ENCODE measurements at places on chromosomes 12 and 14.

DNA sequence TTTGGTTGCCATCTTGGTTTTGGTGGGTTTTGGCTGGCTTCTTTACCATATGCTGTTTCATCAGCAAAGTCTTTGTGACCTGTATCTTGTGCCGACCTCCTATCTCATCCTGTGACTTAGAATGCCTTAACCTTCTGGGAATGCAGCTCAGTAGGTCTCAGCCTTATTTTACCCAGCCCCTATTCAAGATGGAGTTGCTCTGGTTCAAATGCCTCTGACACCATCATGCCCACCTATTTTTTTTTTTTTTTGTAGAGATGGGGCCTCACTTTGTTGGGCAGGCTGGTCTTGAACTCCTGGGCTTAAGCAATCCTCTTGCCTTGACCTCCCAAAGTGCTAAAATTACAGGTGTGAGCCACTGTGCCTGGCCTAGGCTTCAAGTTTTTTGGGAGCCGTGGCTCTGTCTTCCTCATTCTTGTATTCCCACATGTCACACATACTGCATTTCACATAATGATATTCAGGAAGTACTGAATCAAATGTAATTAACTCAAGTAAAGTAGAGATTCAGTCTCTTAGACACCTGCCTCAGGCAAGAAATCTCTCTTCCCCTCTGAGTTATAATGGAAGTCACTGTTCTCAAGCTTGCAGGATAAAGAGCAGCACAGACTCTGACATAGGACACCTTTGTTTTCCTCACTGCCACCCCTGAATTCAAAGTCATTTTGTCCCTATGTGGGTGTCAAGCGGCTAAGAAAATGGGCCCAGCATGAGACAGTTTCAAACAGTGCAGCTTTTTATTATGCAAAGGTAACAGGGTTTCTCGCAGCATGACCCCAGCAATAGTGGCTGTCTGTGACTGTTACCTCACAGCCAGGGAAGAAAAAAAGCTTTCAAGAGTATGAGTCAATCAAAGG, 159.0 kb downstream of the PTPN11 start:
- DNase-seq: no peak

GRCh38 chr14:100146531-100147091, 12.8 kb downstream of the DEGS2 start:
- DNase-seq: no peak

GRCh38 chr12:64944966-64945365, 120.5 kb downstream of the TBC1D30 start:
- DNase-seq: no peak

DNA sequence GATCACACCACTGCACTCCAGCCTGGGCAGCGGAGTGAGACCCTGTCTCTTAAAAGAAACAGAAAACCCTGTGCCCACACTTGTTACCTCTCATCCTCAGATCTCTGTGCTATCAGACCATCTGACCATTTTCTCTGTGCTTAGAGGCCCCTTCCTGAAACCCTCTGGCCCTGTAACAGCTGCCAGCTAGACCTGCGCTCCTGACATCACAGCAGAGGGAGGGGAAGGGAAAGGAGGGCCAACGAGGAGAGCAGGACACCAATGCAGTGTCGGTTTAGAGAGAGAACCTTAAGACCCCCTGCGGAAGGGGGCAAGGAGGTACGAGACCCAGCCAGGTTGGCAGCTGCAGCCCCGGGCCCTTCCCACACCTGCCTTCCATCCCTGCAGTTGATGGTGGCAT, 42.4 kb downstream of the SLC8B1 start:
- DNase-seq: no peak

GRCh38 chr12:129394177-129394825, 509.5 kb downstream of the TMEM132D start:
- DNase-seq: no peak

DNA sequence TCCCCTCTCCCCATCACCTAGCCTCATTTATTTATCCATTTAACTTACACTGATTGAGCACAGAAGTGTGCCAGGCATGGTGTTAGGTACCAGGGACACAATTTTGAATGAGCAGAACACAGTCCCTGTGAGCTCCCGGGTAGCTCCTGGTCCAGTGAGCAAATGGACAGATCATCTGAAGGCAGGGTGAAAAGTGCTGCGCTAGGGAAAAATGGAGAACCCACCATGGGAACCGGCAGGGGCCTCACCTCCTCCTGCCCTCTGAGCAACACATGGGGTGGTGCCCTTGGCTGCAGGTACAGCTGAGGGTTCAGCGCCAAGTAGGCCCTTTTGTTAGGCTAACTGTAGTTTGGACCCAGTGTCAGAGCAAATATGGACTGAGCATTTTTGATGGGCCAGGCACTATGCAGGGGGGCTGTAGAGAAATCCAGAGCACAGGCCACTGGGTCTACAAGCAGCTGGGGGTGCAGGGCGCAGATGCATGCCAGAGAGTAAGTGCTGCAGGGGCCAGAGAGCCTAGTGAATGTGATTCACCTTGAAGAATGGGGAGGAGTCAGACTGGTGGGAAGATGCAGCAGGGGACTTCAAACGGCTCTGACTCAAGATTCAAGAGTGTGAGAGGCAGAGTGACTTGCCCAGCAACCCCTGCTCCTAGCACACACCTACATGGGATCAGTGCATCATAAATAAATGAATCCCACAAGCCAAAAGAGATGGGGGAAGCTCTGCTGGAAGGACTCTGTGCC, 28.2 kb downstream of the LTBP2 start:
- DNase-seq: peak; percentile 75

- no peak for DNase-seq
Observed at GRCh38 chr14:34056046-34056445, 105.2 kb upstream of the EGLN3 start.

- DNase-seq: peak; percentile 46
Observed at GRCh38 chr12:6608592-6609281, 1.6 kb upstream of the CHD4 start.

- DNase-seq: no peak
Observed at GRCh38 chr12:41663598-41664265, 475.6 kb downstream of the PDZRN4 start.

DNA sequence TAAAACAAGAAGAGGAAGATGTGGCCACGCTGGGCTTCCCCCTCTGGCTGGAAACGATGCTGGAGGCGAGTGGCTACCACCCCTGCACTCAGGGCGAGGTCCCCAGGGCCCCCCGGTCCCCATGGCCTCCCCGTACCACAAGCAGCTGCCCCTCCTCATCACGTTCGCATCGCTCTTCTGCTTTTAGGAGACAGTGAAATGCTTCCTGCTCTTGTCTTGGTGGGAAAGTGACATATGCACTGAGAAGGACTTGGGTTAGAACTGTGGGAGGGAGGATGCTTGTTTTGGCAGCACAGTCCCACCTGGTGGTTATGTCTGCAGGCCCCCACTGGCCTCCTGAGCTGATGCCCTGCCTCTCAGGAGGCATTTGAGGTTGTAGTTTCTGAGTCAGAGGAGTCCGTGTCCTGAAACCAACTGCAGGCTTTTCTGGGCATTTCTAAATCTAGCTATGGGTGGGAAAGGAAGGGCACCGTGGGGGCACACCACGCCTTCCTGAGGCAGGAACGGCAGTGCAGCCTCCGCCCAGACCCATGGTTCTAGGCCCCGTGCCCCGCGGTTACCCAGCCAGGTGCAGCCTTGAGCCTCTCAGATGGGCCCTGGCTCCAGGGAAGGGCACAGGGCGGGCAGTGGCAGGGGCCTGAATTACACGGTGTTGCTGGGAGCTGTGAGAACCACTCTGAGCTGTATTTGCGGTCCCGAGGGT, 139.3 kb downstream of the ADGRD1 start:
- no peak for DNase-seq

- no peak for DNase-seq
Observed at GRCh38 chr14:104967386-104968152, 10.6 kb downstream of the AHNAK2 start.

GRCh38 chr14:29075761-29076160, 309.2 kb downstream of the FOXG1 start:
- DNase-seq: no peak

DNA sequence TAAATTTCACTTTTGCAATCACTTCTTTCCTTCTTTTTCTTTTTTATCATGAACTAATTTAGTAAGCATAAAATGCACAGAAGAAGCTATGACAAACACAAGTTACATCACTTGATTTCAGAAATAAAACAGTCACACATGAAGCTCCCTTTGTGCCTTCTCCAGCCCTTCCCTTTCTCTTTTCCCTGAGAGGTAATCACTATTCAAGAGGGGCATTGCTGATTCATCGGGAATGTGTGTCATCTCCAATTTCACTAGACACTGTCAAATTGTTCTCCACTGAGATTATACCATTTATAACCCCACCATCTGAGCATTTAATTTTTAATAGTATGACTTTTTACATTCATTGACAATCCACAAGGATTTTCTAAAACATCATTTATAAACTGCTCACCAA, 91.6 kb upstream of the PTPRQ start:
- DNase-seq: no peak

GRCh38 chr12:83476695-83477690, 790.3 kb downstream of the TMTC2 start:
- DNase-seq: no peak

GRCh38 chr14:65892315-65892714, 479.8 kb downstream of the FUT8 start:
- no peak for DNase-seq

- no peak for DNase-seq
Observed at GRCh38 chr12:106118381-106119130, 20.2 kb downstream of the NUAK1 start.

DNA sequence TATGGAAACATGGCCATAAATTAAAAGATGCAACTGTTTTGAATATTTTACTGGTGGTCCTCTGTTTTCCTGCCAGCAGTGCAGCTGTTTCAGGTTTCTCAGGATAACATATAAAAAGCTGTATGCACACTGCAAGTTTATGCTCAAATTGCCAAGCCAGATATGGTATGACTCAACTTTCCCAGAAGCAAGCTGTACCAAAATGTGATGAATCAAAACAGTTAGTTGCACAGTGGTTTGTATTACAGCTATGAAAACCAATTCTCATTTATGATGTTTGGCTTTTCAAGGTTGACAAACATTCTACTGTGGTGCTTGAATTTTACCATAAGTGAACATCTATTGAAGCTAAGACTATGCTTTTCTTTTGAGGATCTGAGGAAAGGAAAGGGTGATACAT, 15.5 kb downstream of the TRMT5 start:
- DNase-seq: peak; percentile 22

- no peak for DNase-seq
Observed at GRCh38 chr12:117658226-117658625, 296.8 kb upstream of the NOS1 start.

- DNase-seq: no peak
Observed at GRCh38 chr12:116719731-116720528, 17.9 kb downstream of the SPRING1 start.

DNA sequence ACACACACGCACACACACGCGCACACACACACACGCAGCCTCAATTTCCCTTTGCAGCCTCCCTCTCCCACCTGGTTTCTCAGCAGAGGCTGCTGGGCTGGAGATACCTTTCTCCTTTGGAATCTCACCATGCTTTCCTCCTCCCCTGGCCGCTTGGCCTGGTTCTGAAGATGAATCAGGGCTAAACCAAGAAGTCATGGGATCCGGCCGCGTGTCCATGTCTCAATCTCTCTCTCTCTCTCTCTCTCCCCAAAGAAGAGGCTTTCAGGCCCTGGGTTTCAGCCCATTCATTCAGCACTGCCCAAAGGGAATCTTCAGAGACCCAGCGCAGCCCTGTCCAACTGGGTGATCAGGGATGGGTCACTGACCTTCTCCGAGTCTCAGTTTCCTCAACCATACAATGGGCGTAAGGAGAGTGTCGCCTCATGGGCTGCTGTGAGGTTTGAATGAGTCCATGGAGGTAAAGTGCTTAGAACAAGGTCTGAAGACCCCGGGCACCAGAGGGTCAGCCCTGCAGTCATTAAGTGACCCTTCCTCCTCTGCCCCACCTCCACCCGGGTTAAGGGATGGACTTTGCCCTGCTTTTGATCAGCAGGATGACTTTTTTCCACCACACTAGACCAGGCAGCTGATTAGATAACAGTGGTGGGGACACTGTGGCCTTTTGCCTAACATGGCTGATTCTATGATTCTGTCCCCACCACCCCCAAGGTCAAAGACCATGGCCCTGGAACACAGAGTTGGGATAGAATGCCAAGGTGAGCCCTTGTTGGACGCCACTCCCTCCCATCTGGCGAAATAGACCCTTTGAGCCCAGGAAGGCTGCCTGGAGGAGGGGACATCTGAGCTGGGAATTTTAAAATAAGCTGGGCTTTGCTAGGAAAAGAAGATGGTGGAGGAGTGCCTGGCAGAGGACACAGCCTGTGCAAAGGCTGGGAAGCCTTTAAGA, 42.1 kb downstream of the SCARB1 start:
- DNase-seq: no peak

DNA sequence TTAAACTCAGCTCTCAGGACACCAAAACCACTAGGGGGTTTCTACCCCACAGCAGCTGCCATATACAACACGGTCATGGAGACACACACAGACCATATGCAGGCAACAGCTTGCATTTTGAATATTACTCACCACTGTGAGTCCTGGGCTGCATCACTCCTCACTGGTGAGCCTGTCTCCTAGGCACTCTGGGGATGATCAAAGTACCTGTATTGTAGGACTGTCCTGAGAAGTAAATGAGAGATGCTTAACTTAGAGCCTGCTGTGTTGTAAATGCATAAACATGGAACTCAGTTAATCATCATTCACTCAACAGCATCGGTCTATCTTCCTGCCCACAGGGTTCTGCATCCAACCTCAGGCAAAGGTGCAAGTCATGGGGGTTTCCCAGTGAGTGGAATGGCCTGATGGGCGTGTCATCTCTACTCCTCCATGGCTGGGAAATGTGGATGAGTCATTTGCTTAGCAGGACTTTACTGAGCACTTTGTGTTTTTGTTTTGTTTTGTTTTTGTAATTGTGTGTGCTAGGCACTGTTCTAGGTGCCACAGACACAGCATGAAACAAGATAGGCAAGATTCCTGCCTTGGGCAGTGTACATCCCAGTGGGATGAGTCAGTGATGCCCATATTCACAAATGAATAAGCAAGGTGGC, 1141.2 kb upstream of the TMEM132C start:
- peak; percentile 75 for DNase-seq

DNA sequence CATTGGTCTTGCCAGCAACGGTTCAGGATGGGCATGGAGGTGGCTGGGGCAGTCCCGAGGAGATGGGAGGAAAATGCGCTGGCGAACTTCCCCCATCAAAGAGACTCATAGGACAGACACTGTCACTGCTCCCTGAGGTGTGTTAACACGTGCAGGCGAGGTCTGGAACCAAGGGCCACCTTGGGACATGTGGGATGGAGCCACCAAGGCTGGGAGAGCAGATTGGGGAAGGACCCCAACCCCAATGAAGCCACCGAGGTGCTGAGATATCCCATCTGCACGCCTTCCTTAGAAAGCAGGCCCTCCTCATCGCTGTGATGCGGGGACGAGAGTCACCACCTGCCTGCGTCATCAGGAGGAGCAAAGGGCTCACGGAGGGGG, 16.9 kb upstream of the BEGAIN start:
- DNase-seq: no peak

DNA sequence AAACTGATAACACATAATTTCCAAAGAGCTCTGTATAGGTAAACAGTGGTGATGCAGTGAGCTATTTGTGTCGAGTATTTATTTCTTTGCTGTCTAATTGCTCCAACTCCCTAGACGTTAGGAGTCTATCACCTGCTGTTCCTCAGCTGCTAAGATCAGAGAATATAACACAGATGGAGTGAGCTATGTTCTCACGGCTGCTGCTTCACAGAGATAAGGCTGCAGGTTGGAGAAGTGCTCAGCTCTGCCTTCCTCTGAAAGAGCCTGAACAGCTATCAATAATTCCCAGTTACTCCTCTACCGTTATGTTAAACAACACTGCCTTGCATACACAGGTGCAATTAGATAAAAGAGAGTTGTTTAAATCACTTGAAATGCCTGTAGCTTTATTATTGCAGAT, 103.2 kb upstream of the MDGA2 start:
- no peak for DNase-seq

Data from activated naive CD4-positive, alpha-beta T cell treated with anti-CD3 and anti-CD28 coated beads for 36 hours (primary cell).